Activated naive CD4-positive, alpha-beta T cell treated with anti-CD3 and anti-CD28 coated beads, Interleukin-2, amount 10 ng/mL, durations not matched to agents 7 days and 5 days (primary cell): ENCODE measurements at places on chromosomes 5 and 9.

- no peak for DNase-seq
Observed at GRCh38 chr5:120199559-120199958, 264.5 kb upstream of the PRR16 start.

GRCh38 chr5:35794328-35794619, 62.4 kb upstream of the IL7R start:
- no peak for DNase-seq

DNA sequence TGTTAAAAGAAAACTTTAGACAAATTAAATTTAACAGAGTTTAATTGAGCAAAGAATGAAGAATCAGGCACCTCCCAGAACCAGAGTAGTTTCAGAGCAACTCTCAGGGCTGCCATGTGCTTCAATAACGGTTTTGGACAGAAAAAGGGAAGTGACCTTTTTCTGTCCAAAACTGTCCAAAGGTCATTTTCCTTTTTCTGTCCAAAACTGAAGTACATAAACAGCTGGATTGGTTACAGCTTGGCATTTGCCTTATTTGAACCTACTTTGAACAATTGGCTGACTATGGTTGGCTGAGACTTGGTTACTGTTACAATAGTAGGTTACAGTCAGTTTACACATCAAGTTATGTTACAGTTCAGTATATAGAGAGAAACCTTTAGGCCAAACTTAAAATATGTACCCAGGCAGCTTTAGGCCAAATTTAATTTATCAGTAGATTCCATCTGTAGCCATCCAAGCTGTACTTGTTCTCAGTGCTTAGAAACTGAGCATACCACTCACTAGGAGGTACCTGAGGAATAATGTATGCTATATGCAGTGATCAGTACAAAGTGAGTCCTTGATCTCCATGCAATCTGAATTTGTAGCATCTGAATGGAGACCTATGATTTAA, 44.0 kb downstream of the C9orf85 start:
- DNase-seq: no peak

GRCh38 chr9:94656200-94656599, 16.9 kb upstream of the FBP1 start:
- peak; percentile 67 for DNase-seq

DNA sequence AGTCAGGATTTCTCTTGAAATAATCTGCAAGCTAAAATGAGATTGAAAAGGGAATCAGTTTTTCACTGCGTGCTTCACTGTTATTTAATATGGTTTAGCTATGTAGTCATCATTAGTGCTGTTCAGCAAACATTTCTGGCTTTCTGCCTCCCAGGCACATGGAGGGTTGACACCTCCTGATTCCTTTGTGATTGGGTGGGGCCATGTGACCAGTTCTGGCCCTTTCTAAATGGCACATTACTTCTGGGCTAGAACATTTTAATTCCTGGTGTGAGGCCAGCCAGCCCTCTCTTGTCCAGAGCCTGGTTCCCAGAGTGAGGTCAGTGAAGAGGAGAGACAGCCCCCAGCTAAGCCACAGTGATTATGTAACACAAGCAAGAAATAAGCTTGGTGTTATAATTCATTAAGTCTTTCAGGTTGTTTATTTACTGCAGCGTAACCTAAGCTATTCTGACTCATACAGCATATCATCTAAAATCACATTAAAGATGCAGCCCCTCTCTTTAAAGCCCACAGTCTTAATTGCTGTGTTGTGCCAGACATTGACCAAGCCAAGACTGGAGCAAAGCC, 17.4 kb upstream of the ARSI start:
- no peak for DNase-seq

DNA sequence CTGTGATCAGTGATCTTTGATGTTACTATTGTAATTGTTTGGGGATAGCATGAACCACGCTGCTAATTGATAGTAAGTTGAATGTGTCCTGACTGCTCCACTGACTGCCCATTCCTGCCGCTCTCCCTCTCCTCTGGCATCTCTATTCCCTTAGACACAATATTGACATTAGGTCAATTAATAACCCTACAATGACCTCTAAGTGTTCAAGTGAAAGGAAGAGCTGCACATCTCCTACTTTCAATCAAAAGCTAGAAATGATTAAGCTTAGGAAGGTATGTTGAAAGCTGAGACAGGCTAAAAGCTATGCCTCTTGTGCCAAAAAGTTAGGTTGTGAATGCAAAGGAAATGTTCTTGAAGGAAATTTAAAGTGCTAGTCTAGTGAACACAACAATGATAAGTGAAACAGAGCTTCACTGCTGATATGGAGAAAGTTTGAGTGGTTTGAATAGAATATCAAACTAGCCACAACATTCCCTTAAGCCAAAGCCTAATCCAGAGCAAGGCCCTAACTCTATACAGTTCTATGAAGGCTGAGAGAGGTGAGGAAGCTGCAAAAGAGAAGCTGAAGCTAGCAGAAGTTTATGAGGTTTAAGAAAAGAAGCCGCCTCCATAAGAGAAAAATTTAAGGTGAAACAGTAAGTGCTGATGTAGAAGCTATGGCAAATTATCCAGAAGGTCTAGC, 12.9 kb downstream of the CLINT1 start:
- no peak for DNase-seq

DNA sequence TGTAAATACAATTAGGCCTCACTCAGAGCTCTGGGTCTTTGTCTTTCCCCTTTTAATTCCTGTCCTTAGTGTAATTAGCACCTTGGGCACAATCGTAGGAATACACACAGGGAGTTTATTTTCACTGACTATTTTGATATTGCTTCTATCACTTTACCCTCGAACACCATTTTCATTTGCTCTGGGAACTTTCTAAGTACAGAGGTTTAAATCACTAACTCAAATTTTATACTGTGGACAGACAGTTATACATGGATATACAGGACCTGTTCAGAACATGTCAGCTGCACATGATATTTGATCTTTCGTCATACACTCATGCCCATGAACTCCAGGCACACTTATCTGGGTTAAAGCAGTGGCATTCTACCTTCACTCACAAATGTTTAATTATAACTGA, 217.8 kb upstream of the TMEM161B start:
- DNase-seq: no peak

DNA sequence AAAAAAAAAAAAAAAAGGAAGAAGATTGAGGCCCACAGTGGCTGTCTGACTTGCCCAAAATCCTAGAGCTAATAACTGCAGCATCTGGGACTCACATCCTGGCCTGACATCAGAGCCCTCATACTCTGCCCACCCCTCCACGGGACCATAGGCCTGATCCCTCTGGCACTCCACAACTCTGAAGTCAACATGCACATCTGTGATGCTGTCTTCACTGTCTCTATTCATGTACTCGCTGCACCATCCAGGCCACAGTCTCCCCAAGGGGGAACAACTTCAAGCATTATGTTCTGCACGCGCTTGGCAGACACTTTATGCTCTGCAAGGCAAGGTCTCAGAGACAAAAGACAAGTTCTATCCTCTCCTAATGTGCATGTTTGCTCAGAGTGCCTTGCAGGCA, 158.2 kb downstream of the SPOCK1 start:
- no peak for DNase-seq

- DNase-seq: no peak
Observed at GRCh38 chr9:122164286-122164685, 4.6 kb downstream of the MORN5 start.

- DNase-seq: no peak
Observed at GRCh38 chr9:81653240-81653639, 36.1 kb downstream of the TLE1 start.

DNA sequence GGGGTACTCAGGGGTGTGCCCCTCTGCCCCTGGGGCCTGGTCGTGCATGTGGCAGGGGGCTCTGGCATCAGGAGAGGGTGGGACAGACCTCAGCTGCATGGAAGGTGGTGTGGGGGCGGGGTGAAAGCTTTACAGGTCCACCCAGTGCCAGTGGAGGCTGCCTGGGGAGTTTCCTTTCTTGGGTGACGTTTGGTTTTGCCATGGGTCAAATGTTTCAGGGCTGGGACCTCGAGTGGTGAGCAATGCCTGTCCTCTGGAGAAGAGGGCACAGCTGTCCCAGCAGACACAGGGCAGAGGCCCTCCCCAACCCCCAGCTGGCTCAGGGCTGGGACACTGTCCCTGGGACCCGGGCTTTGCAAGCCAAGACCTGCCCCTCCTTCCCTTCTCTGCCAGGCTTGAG, 3.6 kb downstream of the RXRA start:
- DNase-seq: no peak
